ENCODE measurements at places on chromosomes 11 and 22.

DNA sequence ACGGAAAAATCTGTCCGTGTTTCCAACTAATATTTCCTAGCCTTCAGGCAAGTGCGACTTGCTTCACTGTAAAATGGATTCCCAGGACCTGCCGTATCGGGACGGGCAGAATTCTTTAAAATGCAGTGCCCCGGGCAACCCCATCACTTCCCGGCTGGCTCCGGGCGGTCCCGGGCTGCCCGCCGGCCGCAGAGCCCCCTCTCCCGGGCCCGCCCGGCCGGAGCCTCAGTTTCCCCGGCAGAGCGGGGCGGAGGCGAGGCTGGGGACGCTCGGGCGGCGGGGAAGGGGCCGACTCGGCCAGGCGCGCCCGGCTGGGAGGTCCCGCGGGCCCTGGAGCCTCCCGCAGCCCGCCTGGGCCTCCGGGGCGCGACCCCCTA is 84.2 kb upstream of the WNT7B start:
- DNase-seq, result no peak

GRCh38 chr11:130042093-130042591 is 27.6 kb upstream of the APLP2 start:
- peak; percentile 41 for DNase-seq

GRCh38 chr11:95891423-95892170 is 32.3 kb downstream of the MTMR2 start:
- DNase-seq, result no peak

- peak; percentile 65 for DNase-seq
These were observed 19.7 kb downstream of the CTR9 start for GRCh38 chr11:10770626-10771254.

DNA sequence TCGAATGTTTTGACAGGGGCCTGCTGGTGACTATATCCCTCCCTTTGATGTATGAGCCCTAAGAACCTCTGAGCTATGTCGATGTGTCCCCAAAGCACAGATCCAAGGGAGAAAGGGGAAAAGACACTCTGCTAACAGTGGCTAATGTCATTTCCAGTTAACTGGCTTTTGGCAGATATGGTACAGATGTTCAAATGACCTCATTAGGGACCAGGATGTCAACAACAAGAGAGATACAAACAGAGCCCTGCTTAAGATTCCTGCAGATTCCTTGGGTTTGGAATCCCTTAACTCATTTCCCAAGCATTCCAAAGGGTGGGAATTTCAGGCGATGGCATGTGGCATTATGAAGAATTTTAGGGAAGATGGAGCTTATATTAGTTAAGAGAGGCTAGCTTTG is 517.3 kb downstream of the SOX6 start:
- peak; percentile 63 for DNase-seq

DNA sequence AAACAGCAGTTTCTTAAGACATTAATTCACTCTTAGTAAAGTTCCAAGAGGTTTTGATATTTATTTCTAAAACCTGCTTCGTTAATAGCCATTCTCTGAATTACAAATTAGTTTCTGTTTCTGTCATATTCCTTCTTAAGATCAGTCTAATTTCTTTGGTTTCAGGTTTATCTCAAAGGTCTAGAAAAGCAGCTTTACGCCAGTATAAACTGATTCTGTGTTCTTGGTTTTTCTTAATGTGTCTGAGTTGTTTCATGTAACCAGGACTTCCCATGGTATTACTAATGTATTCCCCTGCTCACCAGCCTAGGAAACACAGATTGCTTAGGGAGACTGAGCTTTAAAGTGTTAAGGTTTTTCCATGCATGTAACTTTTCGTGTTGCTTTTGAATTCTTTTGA is 6.8 kb upstream of the ACY3 start:
- no peak for DNase-seq

GRCh38 chr22:30606455-30607299 is at the start of gene TCN2:
TSS of gene TCN2 (plus strand) at chr22:30607174. CDS start at chr22:30607332, 158 bp downstream.
- DNase-seq, result peak; percentile 86

DNA sequence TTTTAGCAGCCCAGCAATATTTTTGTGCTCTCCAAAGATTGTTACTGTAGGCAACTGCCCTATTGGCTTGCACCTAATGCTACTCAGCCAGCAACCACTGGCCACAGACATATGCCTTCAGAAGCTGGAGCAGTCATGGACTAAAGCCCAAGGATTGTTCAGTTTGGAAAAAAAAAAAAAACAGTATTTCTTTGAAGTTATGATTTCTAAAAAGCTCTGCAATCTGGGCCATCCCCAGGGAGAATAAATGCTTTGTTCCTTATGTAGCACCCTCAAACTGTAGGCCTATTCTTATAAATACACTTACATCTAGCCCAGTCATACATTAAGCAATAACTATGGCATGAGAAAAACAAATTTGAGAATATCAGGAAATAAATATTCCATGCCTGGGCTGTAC is 2190.5 kb upstream of the RAG2 start:
- peak; percentile 8 for DNase-seq

GRCh38 chr22:41022470-41023298 is 69.7 kb upstream of the EP300 start:
- DNase-seq, result peak; percentile 95

- DNase-seq, result no peak
These were observed 340.0 kb downstream of the METTL15 start for GRCh38 chr11:28448186-28448585.

DNA sequence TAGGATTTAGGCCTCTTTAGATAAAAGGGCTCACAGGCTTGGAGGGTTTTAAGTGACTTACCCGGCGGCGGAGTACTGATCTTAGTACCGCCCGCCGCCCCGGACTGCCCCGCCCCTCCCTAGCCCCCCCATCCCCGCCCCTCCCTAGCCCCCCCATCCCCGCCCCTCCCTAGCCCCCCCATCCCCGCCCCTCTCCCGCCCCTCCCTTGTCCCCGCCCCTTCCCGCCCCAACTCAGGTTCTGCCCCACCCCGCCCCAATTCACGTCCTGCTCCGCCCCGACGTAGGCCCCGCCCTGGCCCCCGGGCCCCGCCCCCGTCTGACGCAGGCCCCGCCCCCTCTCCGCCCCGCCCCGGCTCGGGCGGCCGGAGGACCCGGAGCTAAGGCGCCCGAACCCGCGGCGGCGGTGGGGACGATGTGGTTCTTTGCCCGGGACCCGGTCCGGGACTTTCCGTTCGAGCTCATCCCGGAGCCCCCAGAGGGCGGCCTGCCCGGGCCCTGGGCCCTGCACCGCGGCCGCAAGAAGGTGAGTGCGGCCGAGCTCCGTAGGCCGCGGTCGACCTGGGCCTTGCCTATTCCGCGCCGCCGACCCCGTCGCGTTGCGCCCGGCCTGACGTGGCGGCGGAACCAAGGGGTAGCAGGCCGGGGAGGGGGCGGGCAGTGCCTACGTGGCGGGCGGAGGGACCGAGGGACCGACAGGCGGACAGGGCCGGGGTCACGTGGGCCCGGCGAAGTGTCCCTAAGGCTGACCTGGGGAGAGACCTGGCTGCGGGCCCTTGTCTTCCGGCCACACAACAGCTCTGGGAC is at the start of gene SCYL1:
Gene SCYL1 (plus strand): TSS at position 343 of the 805 bp plus-strand sequence. CDS start 71 bp downstream, at position 414.
- DNase-seq, result peak; percentile 85

- DNase-seq, result peak; percentile 27
These were observed 899 bp upstream of the RAB30 start for GRCh38 chr11:83072350-83073242.

- no peak for DNase-seq
These were observed 1.8 kb upstream of the FAR1 start for GRCh38 chr11:13666708-13667107.

GRCh38 chr11:13145461-13145860 is 132.1 kb upstream of the BMAL1 start:
- DNase-seq, result no peak

GRCh38 chr11:74021998-74022397 is 13.1 kb upstream of the UCP3 start:
- DNase-seq, result no peak

DNA sequence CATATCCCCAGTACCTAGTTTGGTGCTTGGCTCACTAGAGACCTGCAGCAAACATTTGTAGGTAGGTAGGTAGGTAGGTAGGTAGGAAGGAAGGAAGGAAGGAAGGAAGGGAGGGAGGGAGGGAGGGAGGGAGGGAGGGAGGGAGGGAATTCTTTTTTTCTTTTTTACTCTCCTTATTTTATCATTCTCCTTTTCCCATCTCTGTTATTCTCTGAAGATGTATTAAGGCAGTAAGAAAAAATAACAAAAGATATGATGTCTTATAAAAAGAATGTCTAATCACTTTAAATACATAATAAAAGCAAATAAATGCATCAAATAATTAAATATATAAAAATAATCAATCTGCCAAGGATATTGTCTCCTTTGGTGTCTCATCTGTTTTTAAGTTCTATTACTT is 28.4 kb downstream of the VSIG10L2 start:
- DNase-seq, result no peak

GRCh38 chr22:42743501-42743991 is 22.9 kb upstream of the A4GALT start:
- peak; percentile 93 for DNase-seq

DNA sequence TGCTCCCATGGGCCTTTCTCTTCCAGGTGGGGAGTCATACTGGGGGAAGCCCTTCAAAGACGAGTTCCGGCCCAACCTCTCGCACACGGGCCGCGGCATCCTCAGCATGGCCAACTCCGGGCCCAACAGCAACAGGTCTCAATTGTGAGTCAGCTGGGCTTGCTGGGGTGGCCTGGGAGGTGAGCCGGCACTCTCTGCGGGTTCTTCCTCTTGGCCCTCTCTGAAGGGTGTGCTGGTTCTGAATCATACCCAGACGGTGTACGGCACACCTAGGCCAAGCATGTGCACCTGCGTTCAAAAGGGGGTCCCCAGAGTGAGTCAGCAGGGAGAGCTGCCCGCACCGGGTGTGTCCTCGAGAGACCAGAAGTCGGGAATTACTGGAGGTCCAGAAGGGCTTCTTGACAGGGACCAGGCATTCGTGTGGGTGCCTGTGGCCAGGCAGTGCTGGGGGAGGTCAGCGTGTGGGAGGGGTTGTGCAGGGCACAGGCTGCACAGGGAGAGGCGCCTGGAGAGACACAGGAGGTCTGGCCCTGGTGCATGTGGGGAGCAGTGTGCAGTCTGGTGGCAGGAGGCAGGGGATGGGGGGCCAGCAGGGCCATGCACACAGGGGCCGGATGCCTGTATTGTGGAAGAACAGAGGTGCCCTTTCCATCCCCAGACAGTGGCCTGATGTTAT is 23.0 kb downstream of the PPIL2 start:
- no peak for DNase-seq

- DNase-seq, result no peak
These were observed 103.0 kb downstream of the SPATA19 start for GRCh38 chr11:133742353-133742752.

GRCh38 chr11:30762188-30762587 is 176.0 kb upstream of the MPPED2 start:
- no peak for DNase-seq

- no peak for DNase-seq
These were observed 27.7 kb downstream of the LRRC4C start for GRCh38 chr11:41431784-41432183.

DNA sequence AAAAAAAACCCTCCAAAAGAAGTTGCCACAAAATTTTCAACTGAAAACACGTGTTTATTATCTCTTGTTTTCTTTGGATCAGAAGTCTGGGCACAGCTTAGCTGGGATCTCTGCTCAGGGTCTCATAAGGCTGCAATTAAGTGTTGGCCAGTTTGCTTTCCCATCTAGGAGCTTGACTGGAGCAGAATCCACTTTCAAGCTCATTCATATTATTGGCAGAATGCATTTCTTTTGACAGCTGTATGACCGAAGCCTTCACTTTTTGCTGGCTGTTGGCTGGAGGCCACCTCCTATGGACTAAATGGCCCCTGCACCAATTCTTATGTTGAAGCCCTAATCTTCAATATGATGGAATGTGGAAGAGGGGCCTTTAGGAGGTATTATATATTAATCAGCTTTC is 139.6 kb downstream of the DDX10 start:
- DNase-seq, result peak; percentile 55

DNA sequence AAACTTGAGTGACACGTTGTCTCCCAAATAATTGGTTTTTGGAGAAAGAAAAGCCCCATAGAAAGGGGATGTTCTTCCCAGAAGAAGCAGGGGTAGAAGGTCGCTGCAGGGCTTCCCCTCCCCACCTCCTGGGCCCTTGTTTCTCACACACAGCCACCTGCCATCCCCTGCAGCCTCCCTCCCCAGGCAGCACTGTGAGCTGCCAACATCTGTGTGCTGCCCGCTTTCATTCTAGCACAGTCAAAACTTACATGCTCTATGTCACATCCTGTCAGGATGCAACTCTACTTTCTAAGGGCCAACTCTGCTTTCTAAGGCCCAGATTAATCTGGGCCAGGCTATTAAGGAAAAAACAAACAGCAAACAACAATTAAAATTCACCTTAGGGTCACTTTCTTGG is 309.4 kb upstream of the ZC3H12C start:
- DNase-seq, result no peak

GRCh38 chr22:40396882-40397281 is 26.5 kb downstream of the SGSM3 start:
- peak; percentile 91 for DNase-seq

GRCh38 chr11:71086687-71087258 is 165.6 kb downstream of the SHANK2 start:
- peak; percentile 37 for DNase-seq

- no peak for DNase-seq
These were observed 282.0 kb downstream of the SBF2 start for GRCh38 chr11:10012068-10012467.

GRCh38 chr22:46429325-46429853 is 93.9 kb downstream of the TRMU start:
- no peak for DNase-seq

DNA sequence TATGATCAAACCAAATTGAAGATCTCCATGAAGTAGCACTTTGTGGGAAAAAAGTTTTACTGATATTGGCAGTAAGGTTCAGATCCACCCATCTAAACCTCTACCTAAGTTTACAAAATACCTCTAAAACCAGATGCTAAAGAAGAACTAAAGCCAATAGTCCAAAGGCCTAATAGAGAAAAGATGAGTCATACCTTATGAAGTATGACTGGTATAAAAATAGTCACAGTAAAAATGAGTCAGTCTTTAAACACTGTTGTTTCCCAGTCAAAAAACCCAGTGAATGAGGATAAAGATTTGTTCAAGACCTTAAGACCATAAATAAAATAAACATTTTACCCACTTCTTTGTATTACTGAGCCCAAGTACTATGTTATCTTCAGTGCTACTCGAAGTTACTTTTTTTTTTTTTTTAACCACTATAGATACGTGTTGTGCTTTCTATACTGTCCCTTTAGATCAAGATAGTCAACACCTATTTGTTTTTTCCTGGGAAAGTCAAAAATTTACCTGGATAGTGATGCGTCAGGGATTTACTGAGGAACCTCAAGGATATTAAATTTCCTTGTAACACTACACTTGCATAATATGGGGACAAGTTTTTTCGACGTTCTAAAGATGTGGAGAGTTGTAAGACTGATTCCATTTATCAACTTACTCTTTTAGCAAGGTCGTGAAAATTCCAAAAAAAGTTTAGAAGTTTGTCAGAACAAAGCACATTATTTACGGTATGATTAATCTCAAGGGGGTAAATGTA is 87.3 kb downstream of the CCDC73 start:
- no peak for DNase-seq

GRCh38 chr11:120773501-120774031 is 250.3 kb upstream of the TBCEL start:
- no peak for DNase-seq
